Activated T-helper 1 cell treated with anti-CD3 and anti-CD28 coated beads, Interleukin-12 subunit alpha, Interleukin-12 subunit beta, Interleukin-2, Interleukin-4 antibody, amounts not matched to agents 30 ng/mL and 10 ng/mL and 1 ng/mL, durations not matched to agents 14 hours and 24 hours and 36 hours (primary cell): ENCODE measurements at places on chromosomes 5 and 9. TPM values are rescaled to one million over a fixed set of nuclear protein-coding genes. Genes with fewer than 3 reads are reported as not detected.

DNA sequence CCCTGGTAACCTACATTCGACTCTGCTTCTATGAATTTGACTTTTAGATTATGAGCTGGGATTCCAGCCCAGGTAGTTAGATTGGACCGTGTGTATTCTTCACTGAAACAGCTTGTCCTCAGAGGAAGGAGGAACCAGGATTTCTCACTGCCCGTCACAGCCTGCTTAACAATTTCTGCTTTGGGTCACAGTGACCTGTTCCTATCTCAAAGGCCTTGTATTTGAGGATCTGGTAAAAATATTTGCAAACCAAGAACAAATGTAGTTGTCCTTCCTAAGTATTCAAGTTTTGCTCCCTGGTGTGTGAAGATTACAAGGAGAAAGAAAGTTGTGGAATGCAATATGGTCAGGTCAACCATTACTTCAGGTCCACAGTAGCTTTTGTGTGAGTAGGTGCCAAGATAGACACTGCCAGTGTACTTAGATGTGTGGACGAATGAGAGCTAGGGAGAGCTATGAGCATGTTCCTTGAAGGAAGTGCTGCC, 55.1 kb downstream of the KIF4B start:
- no peak for DNase-seq

GRCh38 chr5:132008961-132009680, 2.3 kb downstream of the ACSL6 start:
- DNase-seq: no peak

DNA sequence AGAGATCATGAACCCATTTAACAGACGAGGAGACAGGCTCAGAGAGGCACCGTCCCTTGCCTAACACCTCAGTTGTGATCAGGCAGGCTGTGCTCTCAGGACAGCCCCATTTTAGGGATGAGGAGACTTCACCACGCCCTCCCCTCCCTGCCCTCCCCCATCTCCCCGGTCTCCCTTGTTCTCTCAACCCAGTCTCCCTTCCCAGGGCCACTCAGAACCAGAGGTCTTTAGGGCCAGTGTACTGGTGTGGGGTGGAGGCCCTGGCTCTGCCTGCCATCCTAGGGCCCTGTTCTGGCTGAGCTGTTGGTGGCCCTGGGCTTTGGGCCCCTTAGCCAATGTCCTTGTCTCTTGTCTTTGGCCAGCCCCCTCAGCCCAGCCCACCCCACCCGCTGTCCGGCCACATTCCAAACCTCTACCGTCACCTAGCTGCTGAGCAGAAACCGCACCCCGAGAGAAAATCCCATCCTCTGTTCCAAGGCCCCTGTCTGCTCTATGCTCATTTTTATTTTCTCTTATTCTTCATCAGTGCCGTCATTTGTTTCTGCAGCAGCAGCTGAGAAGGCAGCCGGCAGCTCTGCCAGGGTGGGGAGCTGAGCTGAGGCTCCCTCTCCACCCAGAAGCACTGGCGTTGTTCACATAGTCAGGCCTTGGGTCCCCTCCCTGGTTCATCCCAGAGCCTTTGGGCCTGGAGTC, 33.9 kb downstream of the OLFML2A start:
- no peak for DNase-seq

DNA sequence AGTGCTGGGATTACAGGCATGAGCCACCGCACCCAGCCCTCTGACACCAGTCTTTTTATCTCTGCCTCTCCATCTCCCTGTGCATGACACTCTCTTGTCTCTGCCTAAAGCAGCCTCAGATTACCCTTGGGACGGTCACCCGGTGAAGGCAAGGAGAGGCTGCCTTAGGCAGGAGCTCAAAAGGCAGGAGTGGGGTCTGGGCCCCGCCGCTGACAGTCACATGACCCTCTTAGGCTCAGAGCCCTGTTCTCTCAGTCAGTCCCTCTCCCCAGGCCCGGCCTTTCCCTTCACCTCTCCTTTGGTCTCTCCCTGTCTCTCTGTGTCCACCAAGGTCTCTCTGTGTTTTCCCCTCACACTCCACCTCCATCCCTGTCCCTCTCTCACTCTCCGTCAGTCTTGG, 22.5 kb downstream of the ADGRD2 start:
- no peak for DNase-seq

GRCh38 chr9:133461975-133462374, 2.2 kb downstream of the CACFD1 start:
- DNase-seq: no peak

DNA sequence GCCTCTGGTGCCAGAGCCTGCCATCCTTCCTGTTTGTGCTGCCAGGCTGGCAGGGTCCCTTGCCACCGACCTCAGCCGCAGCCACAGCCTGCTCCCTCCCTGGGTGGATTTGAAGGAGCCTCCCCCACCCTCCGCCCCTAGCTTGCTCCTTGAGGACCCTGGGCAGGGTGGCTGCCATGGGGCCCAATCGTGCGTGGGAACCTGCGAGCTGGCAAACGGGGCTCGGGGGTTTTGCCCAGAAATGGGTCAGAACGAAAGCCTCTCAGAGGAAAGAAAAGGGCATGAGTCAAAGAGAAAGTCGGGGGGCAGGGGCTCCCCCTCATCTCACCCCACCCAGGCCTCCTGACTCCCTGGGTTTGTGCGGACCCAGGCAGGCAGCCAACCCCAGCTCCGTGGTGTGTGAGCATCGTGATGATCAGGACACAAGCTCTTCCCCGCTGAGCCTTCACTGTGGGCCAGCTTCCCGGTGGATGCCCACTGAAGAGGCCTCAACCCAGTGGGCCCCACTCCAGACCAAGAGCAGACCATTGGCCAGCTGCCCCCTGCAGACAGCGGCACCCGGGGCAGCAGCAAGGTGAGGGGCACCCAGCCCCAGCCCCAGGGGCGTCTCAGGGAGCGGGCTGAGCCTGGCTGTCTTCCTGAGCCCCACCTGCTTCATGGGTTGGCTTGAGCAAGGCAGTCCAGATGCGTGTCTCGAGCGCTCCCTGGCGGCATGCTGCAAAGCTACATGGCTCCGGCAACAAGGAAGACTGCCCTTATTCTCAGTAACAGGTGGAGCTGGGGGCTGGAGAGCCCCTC, 3.0 kb upstream of the FUT7 start:
- DNase-seq: peak; percentile 79

ADAMTSL1 gene
- not detected in 2 replicates for total RNA-seq

DNA sequence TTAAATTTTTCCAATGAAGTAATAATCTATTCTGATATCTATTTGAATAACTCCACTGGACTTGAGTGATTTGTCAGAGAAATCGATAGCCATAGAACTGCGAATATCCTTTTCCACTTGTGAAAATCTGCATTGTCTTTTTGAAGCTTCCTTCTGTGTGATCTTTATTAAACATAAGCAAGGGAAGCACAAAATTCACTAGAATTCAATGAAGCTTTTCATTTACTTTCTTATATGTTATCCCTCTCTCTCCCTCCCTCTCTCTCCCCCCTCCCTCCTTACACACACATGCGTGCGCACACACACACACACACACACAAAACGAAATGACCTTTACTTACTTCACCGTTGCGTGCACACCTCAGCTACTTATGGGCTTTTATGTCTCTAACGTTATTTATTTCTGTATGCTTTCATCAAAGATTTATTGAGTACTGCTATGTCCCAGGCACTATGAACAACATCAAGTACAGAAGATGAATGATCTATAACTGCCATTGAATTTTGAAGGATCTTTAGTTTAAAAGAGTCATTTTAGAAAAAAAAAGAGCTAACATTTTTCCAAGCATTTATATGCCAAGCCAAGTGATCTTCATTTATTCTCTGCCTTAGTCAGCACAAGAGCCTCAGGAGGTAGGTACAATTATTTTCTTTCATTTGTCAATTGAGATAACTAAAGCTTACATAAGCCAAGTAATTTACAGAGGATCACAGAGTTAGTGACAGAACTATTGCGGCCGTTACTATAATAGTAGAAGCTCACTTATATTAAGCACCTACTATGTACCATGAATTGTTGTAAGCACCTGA, 32.8 kb upstream of the CCNG1 start:
- DNase-seq: no peak

DNA sequence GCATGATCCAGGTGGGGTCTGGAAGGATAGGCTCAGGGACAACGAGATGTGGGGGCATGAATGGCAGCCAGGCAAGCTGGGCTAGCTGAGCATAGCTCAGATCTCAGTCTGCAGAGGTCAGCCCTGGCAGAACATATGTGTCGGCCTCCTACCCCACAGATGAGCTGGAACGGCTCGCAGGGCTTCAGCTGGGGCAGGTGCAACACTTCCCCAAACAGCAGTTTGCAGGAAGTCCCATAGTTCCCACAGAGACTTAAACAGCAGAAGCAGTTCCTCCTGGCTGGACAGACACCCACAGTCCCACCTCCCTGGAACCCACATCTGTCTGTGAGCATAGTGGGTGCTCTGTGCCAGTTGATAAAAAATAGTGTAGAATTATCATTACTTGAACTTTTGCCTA, 404.6 kb downstream of the GADD45G start:
- no peak for DNase-seq

GHR gene
- total RNA-seq: not detected in 2 replicates

FAM169A gene
- 3.2 and 3.5 TPM in 2 replicates for total RNA-seq

DNA sequence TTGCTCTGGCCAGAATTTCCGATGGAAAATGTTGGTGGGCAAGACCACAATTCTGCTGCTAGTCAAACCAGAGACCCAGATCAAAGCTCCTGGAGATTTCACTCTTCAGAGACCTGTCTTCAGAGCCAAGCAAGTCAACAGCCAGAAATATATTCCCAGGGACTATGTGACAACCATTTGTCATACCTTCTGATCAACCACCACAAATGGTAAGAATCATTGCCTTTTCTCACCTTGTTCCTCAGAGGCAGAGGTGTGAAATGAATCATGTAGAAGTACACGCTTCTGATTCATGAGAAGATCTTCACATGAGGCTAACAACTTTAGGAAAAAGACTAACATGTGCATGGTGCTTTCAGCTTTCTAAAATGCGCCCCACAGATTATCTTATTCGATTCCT, 53.5 kb downstream of the SUSD1 start:
- DNase-seq: no peak

GRCh38 chr5:150181766-150182545, 7.9 kb upstream of the SLC6A7 start:
- no peak for DNase-seq

RALGPS1 gene
- 1.4 and 1.8 TPM in 2 replicates for total RNA-seq

DNA sequence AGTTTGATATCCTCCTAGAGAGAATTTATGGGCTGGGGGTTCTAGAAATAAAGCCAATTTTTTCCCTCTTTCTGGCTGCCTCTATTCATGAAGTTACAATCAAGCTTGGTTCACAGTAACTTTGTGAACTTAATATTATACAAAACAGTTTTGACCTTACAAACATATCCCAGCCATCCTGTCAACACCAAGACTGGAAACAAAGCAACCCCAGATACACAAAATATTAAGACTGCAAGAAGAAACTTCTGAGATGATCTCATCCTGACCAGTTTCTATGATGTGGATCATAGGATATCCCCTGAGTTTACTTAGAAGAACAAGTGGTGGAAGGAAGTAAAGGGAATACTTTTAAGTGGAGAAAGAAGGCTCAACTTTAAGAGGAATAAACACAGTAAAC, 28.3 kb upstream of the CER1 start:
- no peak for DNase-seq

- DNase-seq: no peak
Measured at GRCh38 chr5:73529081-73529480, 30.8 kb downstream of the BTF3 start.

- DNase-seq: no peak
Measured at GRCh38 chr5:9775339-9775738, 145.2 kb upstream of the TAS2R1 start.

DNA sequence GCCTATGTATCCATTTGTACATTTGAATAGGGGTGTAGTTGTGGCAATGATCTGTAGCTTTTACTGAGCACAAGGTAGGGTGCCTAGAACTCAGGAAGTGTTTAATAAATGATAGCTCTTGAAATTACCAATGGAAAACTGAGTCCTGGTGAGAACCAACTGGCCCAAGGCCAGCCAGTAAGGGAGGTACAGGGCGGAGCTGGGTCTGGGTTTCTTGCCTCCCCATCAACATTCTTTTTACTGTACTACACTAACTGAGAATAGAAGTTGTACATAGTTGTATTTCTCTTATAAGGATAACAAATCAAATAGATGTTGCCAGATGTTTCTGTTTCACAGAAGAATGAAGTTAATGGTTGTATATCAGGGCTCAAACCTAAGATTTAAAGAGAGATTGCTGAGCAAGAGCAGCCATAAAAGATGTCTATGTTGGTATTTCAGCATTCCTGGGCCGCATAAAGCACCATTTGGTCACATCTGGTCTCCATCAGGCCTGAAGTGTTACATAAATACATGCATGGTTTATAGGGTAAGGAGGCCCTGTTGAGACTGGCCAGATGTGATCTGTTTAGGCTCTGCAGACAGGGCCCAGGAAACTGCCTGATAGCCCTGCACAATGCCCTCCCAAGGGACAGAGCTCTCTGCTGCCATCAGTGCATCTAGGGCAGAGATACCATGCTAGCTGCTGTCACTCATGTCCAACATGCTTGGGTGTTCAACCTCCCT, 210.5 kb downstream of the NXNL2 start:
- no peak for DNase-seq

DNA sequence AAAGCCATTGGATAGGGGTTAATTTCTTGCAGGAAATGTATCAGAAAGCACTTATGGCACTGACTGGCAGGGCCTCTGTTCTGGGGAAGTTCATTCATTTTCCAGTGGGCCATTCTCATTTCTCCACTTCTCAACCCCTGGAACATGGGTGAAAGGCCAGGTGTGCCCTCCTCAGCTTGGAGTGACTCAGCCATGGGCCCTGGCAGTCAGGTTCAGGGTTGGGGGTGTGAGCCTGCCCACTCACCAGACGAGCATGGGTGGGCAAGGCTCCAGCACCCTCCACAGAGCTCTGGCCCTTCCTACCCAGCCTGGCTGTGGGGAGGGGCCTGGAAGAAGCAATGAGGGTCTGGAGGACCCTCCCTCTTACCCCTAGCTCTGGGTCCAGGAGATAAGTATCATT, 174.4 kb downstream of the HSPA4 start:
- DNase-seq: no peak

GRCh38 chr9:69499959-69500358, 172.2 kb downstream of the APBA1 start:
- DNase-seq: no peak

DMRT3 gene
- not detected in 2 replicates for total RNA-seq

RACK1 gene
- 2,098 and 2,121 TPM in 2 replicates for total RNA-seq

- DNase-seq: no peak
Measured at GRCh38 chr5:50886657-50887345, 220.4 kb downstream of the PARP8 start.

GRCh38 chr5:135206862-135207261, 172.8 kb upstream of the PITX1 start:
- no peak for DNase-seq
